Inflammatory macrophage treated with lipopolysaccharide for 4 hours (primary cell): ENCODE measurements at places on chromosomes 1 and 21.

DNA sequence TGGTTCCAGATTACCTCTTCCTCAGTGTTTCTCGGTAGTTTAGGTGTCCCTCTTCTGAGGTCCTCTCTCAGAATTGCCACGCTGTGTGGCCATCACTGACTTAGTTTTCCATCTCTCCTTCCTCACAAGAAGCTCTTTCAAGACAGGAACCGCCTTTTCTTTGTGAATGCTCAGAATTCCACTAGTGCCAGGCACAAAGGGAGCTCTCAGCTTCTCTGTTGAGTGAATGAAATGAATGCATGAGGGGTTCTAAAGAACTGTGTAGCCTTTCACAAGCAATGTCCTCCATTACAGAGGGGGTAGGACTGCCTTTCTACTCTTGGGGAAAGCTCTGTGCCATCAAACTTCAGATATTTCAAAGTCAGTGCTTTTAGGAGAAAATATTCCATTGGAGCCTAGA is 546.8 kb downstream of the RWDD3 start:
- DNase-seq = no peak

- no peak for DNase-seq
Measured at GRCh38 chr21:46664316-46664995, 29.0 kb downstream of the PRMT2 start.

- DNase-seq = no peak
Measured at GRCh38 chr1:188937965-188938551, 1539.6 kb downstream of the BRINP3 start.

GRCh38 chr1:170711682-170712081 is 47.8 kb downstream of the PRRX1 start:
- DNase-seq = no peak
